ENCODE measurements at places on chromosomes 5 and 9.
A peak's percentile ranks its signal among the peaks of the same experiment; 100 is the strongest.

GRCh38 chr5:167463939-167464338 lies 827.5 kb upstream of the WWC1 start:
- no peak for DNase-seq

- no peak for DNase-seq
Observed at GRCh38 chr9:97518166-97518908, 16.9 kb downstream of the TMOD1 start.

DNA sequence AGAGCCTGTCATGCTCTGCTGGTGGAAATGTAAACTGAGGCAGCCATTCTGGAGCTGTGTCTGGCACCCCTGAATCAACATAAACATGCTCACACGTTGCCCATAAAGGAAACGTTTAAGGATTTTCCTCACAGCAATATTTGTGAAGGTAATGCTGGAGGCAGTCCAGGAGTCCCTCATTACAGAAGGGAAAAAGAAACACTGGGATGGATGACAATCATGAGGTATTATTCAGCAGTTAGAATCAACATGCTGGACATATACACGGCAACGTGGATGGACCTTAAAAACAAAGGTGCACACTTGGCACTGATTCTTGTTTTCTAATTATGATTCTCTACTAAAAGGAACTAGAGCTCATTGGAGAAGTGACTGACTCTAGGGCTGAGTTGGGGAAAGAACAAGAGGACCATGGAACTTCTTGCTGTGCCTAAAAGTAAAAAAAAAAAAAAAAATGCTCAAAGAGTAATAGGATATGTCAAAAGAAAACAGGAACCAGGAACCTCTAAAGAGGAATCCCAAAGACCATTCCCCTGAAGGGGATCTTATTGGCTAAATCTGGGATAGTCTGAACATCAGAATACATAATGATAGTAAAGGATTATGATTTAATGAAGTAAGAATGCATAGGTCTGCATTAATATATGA lies 18.6 kb downstream of the B4GALT1 start:
- no peak for DNase-seq

DNA sequence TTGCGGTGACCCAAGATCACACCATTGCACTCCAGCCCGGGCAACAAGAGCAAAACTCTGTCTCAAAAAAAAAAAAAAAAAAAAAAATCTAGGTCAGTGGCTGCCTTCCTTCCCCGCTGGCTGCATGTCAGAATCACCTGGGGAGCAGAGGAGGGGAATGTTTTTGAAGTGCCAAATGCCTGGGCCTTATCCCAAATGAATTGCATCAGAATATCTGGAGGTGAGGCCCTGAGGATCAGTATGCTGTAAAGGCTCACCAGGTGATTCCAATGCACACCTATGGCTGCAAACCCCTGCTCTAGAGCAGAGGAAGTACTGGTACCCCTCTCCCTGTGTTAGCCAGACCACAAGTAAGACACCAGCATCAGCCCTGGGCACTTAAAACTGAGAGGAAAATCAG lies 44.7 kb upstream of the GABRP start:
- no peak for DNase-seq

GRCh38 chr9:123486431-123486830 lies 130.4 kb downstream of the CRB2 start:
- no peak for DNase-seq

- no peak for DNase-seq
Observed at GRCh38 chr5:15914638-15915037, 265.0 kb downstream of the MARCHF11 start.

DNA sequence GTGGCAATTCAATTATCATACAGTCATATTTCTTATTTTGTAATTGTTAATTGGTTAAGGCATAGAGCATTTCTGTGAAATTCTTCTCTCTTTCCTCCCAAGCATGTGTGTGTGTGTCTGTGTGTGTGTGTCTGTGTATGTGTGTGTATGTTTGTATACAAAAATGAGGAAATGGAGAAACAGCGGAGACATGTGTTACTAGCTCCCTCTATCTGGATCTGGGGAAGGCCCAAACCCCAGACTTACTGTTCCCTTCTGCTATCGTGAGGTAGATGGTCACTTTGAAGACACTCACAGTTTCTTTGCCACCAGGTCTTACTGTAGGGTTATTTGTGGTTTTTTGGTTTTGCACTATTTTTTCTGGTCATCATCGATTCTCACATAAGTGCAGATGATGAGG lies 11.4 kb upstream of the C5orf63 start:
- no peak for DNase-seq

GRCh38 chr5:111227801-111228200 lies 3.6 kb downstream of the CAMK4 start:
- DNase-seq = peak; percentile 66

DNA sequence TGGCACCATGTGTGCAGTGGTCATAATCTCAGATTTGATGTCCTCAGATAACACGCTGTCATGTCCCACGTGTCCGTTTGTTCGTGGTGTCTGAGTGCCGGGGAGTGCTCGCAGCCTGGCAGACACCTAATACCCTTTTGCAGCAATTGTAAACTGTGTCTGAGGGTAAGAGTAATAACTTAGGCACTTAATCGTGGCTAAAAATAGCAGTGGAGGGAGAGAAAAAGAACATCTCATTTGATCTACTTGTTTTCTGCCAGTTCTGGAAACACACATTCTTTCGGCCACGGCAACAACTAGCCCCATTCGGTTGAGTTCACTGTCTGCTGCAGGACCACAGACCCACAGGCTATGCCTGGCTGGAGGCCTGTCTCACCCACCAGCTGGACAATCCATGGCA lies 16.5 kb downstream of the ADCY2 start:
- no peak for DNase-seq

DNA sequence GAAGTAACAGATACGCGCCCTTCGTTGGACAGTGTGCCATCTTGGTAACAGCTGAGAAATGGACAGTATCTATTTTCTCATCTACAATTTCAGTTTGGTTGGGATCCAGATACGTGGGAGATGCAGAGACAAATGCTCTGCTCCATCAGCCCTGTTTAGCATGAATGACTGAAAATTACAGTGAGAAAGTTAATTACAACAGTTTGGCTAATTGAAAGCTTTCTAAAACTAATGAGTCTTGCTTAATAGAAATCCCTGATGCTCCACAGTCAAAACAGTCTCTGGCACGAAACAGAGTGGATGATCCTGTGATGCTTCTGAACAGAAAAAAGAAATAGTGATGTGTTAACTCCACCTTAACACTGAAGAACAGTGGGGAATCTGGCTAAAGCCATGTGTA lies 140.2 kb downstream of the DNAH5 start:
- DNase-seq = no peak

DNA sequence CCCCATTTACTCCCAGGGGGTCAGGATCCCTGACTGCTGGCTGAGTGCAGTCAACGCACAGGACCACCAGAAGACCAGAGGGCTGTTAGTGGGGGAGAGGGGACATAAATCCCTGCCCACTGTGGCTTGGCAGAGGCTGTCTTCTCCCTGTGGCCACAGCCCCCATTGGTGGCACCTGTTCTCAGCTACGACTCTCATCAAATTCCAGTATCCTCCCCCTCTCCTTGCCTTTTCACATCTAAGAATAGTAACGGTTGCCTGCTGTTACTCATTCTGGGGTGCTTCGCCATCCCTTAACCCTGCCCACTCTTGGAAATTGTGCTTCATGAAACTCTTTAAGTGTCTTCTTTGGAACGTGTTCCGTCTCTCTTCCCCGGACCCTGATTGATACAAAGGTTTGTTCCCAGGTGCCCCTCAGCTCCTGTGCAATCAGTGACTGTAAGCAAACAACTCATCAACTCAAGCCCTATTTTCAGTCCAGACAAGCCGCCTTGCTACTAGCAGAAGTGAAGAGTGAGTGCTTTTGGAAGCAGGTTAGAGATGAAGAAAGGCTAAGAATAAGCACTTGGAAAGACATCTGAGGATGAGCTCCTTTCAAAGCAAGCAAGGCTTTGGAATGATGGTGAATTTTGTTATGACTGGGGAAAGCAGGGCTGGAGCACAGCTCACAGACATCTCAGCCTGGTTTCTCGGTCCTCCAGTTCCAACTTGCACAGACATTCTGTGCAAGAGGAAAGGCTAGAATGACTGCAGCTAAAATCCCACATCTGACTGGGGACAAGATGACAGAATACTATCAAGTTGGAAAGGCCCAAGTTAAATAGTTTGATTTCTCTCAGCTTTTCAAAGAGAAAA lies 22.9 kb upstream of the DENND1A start:
- DNase-seq = no peak

DNA sequence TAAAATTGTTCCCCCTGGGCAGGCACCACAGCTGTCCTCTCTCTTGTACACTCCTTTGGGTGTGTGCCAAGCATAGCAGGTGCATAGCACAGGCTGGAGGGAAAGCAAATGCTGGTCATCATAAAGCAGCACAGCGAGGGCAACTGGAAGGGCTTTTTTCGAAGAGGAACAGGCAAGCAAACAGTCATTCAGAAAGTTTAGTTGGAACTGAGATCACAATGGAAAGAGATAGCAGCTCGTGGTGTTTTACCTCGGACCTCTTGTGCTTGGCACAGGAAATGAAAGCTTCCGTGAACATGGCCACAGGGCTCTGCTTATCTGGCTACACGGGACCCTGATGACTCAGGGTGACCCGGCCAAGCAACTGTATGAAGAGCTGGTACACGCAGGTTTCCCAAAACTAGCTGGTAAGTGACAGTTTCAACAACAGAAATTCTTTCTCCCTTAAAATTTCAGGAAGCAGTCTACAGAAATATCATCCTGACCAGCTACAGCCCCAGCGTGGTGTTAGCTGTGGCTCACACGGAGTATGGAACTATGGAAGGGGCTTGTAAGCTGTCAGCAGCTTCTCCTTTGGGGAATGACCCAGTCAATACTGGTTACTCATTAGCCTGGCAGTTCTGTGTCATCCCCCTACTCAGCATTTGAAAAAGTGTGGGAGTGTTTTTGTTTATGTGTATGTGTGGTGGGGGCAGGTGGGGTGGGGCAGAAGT lies 48.1 kb downstream of the POC5 start:
- DNase-seq = peak; percentile 68

DNA sequence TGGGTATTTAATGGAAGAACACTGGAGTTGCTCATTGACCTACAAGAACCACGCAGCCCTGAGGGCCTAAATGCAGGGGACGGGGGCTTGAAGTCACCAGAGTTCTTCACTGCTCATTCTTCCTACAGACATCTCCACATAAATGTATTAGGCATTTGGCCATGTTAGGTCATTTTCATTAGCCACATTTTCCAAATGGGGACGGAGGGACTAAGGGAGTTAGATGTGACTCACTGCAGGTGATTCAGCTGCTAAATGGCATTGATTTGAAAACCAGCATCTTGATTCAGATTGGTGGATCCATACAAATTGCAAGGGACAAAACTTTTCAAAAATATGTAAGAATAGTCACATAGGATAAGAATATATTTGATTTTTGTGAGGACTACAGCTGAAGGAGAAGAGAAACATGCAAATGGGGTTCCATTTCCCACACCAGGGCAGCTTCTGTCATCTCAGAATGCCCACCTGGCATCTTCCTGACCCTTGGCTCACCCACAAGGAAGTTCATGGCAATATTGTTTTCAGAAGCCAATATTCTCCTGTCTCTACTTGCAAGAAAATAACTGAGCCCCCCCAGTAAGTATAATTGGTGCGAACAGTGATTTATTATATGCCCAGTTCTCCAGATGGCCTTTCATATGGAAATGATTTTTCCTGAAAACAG lies 264.8 kb downstream of the DOCK8 start:
- DNase-seq = no peak

DNA sequence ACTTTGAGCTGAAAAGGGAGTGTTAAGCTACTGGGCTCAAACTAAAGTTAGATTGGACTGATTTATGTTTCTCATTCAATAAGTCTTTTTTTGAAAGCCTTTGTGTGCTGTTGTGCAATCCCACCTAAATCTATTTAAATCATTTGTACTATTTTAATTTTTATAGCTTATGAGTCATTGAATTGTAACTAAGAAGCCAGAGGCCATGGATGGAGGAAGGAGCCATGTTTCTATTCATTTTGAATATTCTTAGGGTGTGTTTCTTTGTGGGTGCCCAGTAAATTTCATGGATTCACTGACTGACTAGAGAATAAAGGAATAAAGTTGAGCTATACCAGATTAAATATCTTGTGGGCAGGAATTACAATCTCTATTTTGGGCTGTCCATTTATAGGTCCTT lies 238.5 kb downstream of the KIF4B start:
- no peak for DNase-seq

- DNase-seq = no peak
Observed at GRCh38 chr5:174550026-174550425, 174.4 kb upstream of the MSX2 start.

DNA sequence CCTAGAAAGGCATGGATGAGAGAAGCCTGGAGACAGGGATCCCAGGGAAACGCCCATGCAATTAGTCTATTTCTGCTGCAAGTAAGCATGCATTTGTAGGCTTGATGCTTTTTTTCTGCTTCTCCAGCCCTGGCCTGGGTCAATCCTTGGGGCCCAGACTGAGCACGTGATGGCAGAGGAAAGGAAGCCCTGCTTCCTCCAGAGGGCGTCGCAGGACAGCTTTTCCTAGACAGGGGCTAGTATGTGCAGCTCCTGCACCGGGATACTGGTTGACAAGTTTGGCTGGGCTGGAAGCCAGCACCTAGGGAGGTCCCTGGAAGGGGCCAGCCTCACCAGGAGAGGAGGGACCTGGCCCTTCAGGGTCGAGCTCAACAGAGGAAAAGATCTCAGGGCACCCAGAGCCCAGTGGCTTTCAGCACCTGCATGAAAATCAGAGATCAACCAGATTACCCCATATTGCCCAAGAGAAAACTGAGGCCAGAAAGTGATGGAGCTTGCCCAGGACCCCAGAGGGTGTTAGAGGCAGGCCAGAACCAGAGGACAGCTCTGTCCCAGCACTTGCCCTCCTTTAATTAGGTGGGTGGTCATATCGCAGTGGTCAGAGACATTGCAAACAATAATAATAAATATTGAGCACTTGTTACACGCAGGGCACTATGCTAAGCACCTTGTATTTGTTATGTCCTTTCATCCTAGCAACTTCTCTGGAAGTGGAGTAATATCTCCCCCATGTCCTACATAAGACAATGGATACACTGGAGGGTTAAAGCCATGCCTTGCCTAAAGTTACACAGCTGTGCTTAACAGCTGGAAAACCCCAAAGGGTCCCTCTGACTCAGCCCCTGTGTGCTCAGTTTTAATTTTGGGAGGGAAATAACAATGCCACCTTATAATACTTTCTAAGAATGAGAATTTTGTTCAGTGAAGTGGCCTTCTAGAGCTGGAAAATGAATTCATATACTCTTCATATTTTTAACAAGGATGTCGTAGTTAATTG lies 67.1 kb downstream of the KLF4 start:
- peak; percentile 80 for DNase-seq

- DNase-seq = no peak
Observed at GRCh38 chr5:37938076-37938852, 98.4 kb upstream of the GDNF start.

DNA sequence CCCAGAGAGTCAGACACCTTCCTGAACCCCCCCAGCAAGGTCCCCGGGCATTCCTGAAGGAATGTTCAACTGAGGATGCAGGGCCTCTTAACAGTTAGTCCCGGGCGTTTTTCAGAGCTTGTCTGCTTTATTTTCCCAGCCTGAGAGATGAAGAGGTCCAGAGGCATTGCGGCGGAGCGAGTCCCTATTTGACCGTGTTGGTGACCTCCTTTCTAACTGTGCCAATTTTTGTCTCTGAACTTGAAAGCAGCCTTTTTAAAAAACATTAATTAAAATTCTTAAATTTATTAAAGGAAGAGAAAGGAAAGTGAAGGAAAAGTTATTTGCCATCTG lies 433 bp upstream of the PTAR1 start:
- DNase-seq = no peak

GRCh38 chr5:128722551-128722950 lies 184.5 kb upstream of the FBN2 start:
- DNase-seq = no peak

GRCh38 chr5:81161012-81161601 lies 72.0 kb upstream of the CKMT2 start:
- no peak for DNase-seq

GRCh38 chr5:111511831-111512374 lies 432 bp downstream of the STARD4 start:
- no peak for DNase-seq
